Aorta (tissue), 5 donors: ENCODE measurements at places on chromosomes 13 and 19. TPM values are rescaled to one million over a fixed set of nuclear protein-coding genes. Genes with fewer than 3 reads are reported as not detected.

DNA sequence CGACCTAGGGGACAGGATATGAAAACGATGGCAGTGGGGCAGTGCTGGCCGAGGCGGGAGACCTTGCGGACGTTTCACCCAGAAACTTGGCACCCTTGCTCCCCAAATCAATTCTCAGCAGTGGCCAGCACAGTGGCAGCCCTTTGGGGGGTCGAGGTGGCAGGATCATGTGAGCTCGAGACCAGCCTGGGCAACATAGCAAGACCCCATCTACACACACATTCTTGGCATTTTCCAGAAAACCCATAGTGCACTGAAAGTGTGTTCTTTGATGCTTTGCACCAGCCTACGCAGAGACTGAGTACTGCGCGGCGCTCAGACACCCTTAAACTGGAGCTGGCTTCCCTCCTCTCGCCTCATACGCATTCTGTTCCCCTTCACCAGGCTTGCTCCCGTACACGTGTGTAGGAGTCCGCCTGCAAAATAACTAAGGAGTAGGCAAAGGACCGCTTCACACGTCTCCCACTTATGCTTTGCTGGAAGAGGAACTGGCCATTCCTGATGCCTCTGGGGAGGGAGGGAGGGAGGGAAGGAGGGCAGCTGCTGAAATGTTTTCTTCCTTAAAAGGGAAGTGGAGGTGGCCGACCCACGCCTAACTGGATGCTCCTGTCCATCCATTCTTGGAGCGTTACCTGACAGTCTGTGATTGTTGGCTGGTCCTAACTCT, 23.5 kb upstream of the MIER2 start:
- DNase-seq, result no peak

- no peak for DNase-seq
Observed at GRCh38 chr13:20667857-20668437, 35.6 kb upstream of the IL17D start.

DNA sequence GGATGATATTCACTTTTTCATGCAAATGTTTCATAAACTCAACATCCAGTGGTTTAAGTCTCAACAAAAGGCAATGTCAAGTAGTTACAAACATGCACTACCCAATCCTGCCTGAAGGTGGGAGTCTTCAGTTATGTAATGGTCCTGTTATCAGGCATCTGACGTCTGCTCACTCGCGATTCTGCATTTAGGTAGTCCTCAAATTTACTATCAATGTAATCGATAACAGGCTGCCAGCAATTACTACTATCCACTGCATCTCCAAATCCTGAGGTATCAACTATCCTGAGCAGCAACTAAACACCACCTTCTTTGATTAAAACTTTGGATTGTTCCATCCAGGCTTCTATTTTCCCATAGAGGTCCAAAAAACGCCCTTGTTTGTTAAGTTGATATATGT, 51.2 kb downstream of the NLRP12 start:
- DNase-seq, result no peak

DNA sequence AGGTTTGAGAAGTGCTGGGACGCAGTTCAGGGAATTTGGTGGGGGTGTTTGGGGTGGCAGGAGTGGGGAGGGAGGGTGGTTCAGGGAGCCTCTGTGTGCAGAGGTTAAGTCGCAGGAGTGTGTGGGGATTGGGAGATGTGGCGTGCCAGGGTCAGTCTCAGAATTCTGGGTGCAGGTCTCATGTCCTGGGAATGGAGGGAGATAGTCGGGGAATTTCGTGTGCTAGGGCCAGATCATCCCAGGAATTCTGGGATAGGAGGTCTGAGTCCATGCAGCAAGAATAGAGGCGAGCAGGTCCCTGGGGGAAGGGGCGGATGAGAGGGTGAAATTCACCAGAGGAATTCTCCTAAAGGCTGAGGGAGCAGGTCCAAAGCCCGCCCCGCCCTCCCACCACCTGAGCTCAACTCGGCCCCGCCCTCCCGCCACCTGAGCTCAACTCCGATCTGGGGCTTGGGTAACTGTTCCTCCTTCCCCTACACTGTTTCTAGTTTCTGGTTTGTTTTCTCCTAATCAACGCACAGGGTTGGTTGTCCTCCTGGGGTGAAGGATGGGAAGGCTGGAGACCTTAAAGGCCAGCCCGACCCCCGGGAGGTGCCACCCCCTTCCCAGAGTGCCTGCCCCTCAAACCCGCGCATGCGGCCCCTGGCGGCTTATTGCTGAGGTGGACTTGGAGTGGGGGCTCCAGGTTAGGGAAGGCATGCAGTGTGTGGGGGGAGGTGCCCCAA, 15.2 kb downstream of the KCNC3 start:
- no peak for DNase-seq

KBTBD7 gene
- 5.4 TPM for total RNA-seq

CTXN1 gene
- total RNA-seq, result 2.5 TPM

ZNF296 gene
- 0.45 TPM for total RNA-seq

KIRREL2 gene
- not detected for total RNA-seq
